ENCODE measurements at places on chromosomes 11 and 22.
A peak's percentile ranks its signal among the peaks of the same experiment; 100 is the strongest.

GRCh38 chr11:124211321-124211720, 28.2 kb downstream of the OR10D3 start:
- no peak for DNase-seq

GRCh38 chr11:24866743-24867142, 369.9 kb downstream of the LUZP2 start:
- DNase-seq: no peak

DNA sequence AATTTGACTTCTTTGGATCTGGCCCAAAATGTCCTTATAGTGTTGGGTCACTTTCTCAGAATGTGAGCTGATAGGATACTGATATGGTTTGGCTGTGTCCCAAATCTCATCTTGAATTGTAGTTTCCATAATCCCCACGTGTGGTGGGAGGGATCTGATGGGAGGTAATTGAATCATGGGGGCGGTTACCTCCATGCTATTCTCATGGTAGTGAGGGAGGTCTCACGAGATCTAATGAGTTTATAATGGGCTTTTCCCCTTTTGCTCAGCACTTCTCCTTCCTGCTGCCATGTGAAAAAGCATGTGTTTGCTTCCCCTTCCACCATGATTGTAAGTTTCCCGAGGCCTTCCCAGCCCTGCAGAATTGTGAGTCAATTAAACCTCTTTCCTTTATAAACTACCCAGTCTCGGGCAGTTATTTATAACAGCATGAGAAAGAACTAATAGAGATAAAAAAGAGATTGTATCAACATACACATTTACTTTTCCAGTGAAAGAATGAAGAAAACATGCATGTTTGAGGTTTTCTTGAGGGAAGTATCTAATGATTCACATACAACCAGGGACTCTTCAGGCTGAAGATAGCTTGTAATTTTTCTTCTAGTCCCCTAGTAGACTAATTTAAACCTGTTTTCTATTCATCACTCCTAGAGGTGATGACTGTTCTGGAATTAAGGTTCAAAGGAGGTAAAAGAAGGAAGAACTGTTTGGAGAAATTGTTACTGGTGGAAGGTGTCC, 17.3 kb upstream of the CSTF3 start:
- no peak for DNase-seq

DNA sequence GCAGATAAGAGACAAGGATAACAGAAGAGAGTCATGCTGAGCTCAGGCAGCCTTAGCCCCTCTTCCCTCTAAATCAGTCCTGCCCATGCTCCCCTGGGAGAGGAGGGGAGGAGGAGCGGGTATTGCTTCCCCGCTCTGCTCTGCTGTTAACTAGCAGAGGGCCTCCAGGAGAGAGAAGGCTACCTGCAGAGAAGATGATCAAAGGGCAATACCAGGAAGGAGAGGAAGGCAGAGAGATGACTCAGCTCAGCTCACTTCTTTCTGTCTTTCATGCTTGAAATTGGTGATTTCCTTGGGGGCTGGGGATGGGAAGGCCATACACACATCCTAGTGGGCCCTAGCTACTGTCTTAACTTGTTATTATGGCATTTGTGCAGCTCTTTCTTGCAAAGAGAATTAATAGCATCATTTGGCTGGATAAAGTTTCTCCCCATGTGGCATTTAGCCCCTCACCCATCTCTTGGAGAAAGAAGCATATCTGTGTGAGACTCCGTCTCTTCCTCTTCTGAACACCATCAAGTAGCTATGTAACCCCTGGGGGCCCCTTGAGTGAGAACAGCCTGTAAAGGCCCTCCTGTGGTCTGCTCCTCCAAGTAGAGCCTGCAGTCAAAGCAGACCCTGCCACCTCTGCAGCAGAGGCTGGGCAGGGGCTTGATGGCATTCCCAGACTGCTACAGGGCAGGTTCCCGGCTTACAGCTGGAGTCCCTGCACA, 33.4 kb upstream of the AMOTL1 start:
- DNase-seq: no peak

DNA sequence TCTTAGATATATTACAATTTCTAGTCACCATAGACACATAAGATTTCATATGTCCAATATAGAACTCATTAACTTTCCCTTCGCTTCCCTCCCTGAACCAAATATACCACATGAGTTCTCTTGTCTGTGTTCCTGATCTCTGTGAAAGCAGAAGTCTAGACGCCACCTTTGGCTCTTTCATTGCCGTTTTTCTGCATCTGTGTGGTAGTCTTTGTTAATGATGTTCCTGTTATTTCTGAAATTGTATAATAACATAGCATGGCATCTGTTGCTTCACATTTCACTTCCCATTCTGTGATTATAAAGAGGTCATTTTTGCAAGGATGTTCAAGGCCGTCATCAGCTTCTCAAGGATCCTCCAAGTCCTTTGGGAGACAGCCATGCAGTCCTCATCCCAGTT, 58.5 kb downstream of the NCAM1 start:
- no peak for DNase-seq

- no peak for DNase-seq
These were observed 1549.4 kb downstream of the LRRC4C start for GRCh38 chr11:39910087-39910486.

- DNase-seq: no peak
These were observed 16.5 kb downstream of the PRPF19 start for GRCh38 chr11:60889869-60890311.

GRCh38 chr11:19697721-19698121, 14.9 kb upstream of the NAV2 start:
- no peak for DNase-seq

GRCh38 chr11:94746721-94747120, 21.4 kb upstream of the AMOTL1 start:
- no peak for DNase-seq

DNA sequence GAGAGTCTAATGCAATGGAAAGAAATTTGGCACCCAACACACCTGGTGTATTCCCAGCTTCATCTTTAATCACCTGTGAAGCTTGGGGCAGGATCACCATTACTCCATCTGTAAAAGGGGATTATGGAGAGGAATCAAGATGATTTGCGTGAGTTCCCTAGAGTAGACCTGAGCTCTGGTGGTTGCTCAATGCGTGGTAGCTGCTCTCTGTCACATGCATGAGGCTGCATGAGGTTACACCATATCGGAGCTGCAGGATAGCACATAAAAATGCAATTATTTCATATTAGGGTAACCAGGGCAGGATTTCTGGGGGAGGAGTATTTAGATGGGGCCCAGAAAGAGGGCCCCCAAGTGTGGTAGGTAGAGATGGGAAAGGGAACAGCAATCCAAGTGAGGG, 35.3 kb upstream of the CLMP start:
- DNase-seq: no peak

DNA sequence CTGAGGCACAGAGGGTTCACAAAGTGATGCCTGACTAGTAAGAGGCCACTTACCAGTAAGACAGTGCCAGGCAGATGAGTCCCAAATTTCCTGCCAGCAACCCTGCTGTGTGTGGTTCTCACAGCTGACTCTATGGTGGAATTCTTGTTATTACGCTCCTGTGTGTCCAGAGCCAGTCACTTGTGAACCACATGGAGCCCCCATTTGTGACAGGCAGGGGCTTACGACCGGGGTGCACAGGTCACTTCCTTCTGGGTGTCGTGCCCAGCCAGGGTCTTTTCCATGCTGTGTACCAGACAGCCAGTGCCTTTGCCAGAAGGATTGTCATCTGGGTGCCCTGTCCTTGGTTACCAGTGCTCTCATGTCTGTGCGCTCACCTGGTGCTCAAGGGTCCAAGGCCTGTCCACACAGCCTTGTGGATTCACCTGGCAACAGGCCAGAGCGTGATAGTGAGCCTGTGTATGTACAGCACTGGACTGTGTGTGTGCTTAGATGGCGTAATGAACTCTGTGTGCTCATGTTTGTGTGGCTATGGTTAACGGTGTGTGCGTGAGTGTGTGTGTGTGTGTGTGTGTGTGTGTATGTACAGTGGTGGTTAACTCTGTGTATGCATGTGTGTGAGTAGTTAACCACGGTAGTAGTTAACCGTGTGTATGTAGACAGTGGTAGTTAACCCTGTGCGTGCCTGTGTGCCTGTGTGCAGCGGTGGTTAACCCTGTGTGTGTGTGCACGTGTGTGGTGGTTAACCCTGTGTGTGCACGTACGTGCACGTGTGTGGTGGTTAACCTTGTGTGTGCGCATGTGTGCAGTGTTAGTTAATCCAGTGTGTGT, 18.6 kb downstream of the GRAMD4 start:
- DNase-seq: peak; percentile 44

- DNase-seq: no peak
These were observed 493.3 kb upstream of the CCDC179 start for GRCh38 chr11:23353611-23354010.

- DNase-seq: no peak
These were observed 16.5 kb downstream of the SIAE start for GRCh38 chr11:124656774-124657630.
